Skeletal muscle cell (primary cell): ENCODE measurements at places on chromosomes 12 and 14.

DNA sequence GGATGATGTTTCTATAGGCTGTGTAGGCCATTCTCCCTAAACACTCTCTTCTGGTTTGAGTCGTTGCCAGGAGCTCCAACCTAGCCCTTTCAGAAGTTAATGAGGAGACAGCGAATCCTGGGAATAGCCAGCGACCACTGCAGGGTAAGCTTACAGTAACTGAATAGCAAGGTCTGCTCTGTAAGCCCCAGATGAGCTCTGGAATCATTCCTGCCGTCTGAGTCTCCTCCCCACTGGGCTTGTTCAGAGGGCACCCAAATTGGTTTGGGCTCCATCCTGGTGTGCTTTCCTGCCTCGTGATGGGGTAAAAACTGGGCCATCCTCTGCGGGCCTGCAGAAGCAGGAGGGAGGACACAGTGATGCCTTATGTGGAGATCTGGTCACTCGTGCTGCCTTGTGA lies 43.3 kb upstream of the EMP1 start:
- no peak for DNase-seq

DNA sequence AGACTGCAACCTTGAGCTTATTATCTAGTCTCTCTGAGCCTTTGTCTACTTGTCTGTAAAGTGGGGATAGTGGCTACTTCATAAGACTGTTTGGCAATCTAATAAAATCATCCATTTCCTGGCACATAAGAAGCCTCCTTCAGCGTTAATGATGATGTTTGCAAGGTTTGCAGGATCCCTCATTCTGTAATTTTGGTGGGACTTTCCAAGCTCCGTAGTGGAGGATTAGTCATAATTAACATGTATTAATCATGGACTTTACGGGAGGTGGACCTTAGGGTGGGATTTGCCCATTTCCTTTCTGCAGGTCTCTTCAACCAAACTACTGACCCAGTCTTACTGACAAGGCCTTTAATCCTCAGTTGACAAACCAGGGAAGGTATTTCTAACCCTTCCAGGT lies 66.2 kb downstream of the NTF3 start:
- no peak for DNase-seq

DNA sequence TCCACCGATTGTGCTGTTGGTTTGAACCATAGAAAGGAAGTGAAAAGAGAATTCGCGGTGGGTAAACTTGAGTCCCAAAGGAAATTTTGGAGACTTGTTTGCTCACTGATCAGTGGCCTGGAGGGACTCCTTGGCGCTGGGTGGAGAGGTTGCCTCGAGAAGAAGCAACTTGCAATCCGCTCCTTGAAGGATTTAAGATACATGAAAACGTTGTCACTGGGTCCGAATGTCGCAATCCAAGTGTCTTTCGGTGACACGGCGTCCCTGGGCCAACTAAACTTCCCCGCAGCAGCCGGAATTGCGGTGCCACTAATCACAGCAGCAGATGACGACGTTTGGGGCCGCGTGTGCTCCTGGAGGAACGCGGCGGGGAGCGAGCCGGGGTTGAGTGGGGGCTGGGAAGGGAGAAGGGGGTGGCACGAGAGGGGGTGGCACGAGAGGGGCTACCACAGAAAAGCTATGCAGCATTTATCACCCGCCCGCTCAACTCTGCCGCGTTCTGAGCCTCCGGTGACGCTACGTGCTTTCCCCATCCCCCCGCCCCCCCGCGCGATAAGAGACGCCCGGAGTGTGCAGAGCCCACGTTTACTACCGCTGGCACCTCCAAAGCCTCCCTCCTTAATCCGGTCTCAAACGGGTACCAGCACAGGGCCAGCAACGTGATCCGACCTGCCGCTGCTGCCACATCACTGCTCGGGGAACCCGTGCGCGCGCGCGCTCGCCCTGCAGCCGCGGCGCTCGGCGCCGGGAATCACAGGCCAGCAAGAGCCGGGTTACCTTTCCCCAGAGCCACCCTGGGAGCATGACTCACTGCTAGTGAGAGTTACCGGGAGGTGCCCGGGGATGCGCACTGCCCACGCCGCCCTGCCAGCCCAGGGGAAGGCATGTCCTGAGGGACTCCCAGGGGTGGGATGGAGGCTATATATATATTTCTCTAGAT lies 833 bp upstream of the BHLHE41 start:
- DNase-seq = no peak

DNA sequence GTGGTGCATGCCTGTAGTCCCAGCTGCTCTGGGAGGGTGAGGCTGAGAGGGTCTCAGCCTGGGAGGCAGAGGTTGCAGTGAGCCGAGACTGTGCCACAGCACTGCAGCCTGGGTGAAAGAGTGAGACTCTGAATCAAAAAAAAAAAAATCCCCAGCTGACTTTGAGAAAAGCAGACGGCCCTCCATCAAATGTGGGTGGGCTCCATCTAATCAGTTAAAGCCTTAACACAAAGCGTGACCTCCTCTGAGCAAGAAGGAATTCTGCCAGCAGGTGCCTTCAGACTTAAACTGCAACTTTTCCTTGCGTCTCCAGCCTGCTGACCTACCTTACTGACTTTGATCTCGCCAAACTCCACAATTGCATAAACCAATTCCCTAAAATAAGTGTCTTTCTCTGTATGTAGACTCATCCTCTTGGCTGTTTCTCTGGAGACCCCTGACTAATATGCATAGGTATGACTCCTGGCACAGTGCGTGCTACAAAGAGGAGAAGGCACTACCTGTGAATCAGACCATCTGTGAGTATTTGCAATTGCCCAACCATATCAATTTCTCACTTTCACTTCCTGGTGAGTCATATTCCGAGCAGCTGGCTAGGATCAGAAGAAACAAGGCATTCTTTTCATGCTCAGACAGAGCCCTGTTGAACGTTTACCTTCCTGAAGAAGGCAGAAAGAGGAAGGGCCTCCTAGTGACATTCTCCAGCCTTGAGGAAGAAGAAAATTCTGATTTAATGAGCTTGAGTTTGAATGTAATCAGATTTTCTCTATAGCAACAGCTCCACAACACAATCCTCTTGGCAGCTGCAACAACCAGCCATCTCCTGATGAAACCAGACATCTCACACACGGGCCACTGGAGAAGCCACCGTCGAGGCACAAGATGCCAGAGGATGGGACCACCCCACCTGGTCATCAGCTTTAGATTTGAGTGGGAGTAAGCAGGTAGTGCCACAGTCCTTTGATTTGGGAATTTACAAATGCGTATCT lies 54.3 kb downstream of the CLMN start:
- DNase-seq = peak; percentile 96

DNA sequence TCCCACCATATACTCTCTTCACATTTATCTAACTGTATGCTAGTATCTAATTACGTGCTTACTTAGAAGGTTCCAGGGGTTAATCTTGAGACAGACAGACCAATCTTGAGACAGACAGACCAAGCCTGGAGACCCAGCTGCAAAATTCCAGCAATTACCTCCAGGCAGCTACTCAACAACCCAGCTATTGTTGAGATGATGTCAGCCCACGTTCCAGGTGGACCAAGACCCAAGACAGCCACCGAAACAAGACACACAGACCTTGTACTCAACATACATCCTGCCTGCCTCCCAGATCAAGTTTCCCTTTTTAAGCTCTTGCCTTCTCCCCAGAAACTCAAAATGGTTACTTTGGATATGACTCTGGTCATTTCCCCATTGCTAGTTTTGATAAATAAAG lies 64.9 kb upstream of the VASH1 start:
- no peak for DNase-seq

GRCh38 chr12:19430988-19431387 lies 8.3 kb upstream of the AEBP2 start:
- DNase-seq = no peak

DNA sequence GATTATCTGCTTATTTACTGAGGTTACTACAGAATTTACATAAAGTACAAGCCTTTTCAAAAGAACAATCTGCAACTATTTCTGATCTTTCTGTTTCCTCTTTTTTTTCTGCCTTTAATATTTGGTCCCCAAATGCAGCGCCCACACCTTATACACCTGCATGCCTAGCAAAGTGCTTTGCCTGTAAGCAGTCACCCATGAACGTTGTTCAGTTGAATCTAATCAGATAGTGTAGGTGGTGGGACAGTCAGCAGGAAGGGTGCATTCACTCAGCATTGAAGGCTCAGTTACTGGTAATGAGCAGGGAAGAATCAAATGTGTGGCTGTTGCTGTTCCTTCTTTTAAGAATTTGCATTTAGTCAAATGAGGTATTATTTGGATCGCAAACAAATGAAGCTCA lies 108.4 kb downstream of the GPR135 start:
- DNase-seq = no peak

- no peak for DNase-seq
Observed at GRCh38 chr12:11686120-11686519, 36.6 kb downstream of the ETV6 start.

DNA sequence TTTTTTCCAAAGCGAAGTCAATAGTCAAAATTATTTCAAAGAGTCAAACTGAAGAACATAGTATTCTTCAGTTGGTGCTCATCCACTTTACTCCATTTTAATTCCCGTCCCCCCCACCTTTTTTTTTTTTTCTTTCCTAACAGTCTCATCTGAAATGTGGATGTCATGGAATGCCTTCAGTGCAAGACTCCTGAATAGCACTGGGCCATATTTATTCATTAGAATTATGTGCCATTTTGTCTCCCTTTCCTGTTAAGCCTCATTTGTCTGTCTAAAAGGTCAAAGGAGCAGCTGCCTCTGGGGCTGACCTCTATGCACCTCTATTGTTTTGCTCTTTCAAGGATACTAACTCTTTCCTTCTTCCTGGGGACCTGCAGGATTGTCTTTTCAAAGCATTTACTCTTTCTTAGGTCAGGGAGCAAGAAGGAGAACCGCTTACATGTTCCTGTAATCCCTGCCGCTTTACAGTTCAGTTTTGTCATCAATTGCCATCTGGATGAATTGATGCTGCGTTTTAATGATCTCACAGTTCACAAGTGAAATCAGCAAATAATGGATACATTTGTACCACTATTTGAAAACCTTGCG lies 310.6 kb downstream of the NPAS3 start:
- DNase-seq = no peak

DNA sequence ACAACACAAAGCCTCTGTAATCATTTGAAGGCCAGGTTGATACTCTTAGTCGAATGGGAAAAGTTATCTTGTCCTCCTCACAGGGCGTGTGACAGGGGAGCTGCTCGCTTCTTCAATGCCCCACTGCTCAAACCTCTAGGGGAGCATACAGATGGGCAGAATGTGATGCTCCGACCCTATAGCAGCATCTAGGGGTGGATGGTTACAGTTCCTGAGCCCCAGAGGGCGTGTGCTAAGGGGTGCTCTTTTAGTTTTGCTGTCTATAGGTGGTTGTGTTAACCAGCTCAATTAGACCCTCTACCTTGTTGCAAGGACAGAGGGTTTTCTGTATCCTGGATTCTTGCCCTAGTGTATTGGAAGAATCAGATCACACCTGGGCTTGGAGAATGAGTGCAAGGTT lies 47.8 kb downstream of the HSD17B6 start:
- no peak for DNase-seq

GRCh38 chr12:45853550-45853949 lies 124.0 kb downstream of the ARID2 start:
- DNase-seq = no peak

DNA sequence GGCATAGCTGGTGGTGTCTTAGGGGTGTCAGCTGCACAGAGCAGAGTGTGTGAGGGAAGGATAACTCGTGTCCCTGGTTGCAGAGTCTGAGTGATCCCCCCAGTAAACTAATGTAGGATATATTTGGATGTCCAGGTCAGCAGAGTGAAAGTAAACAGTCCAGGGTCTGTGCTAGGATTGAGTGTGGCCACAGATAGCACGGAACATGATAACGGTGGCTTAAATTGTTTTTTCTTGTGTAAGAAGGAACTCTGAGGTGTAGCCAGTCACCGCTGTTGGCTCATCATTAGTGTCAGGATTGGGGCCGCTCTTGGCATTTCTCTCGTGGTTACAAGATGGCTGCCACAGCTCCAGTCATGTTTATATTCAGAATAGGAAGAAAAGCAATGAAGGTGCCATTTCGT lies 97.3 kb downstream of the DERA start:
- DNase-seq = no peak

DNA sequence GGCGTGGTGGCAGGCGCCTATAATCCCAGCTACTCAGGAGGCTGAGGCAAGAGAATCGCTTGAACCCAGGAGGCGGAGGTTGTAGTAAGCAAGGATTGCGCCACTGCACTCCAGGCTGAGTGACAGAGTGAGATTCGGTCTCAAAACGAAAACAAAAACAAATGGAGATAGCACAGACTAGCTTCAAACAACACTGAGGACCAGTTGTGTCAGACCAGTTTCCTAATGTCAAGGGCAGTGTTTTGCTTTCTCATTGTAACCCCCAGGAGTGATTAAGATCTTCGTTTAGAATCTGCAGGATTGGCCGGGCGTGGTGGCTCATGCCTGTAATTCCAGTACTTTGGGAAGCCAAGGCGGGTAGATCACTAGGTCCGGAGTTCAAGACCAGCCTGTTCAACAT lies 18.5 kb downstream of the RPGRIP1 start:
- no peak for DNase-seq

GRCh38 chr14:101225157-101226152 lies 321.9 kb upstream of the RTL1 start:
- DNase-seq = no peak

GRCh38 chr14:71452987-71453386 lies 479.2 kb upstream of the RGS6 start:
- DNase-seq = no peak

DNA sequence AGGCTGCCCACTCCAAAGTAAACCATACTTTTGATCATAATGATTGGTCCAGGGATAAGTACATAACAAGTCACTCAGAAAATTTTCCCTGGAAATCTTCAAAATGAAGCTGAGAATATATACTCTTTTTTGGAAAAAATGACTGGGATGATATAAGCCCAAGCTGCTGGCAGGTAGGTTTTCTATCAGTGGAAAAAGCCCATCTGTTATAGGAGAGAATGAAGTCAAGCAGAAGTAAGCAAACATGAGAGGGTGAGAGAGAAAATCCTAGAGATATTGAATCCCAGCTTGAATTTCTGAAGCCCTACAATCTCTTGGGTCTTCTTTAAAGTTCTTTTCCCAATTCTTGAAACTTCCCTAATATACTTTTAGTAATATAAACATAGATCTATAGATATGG lies 37.3 kb upstream of the ZDHHC17 start:
- DNase-seq = no peak

DNA sequence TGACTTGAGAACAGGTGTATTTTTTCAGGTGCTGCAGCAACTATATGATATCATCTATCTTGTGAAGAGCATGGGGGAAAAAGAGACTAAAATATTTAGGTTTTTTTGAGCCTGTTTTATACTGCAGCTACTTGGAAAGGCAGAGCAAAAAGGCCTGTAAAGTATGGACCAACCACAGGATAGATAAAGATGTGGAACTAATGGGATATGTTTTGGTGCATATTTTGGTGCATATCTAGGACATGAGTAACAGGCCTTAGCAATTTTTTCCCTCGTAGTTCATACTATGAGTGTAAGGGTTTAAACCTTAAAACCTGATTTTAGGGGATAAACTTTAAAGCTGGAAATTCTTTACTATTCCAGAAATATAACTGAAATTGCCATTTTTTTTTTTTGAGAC lies 6.0 kb upstream of the GTSF1 start:
- no peak for DNase-seq

- DNase-seq = no peak
Observed at GRCh38 chr14:102646615-102647014, 54.2 kb downstream of the RCOR1 start.

GRCh38 chr14:59199205-59199604 lies 10.7 kb downstream of the DAAM1 start:
- DNase-seq = no peak

- no peak for DNase-seq
Observed at GRCh38 chr12:84497819-84498218, 414.8 kb downstream of the SLC6A15 start.

GRCh38 chr14:63231766-63232165 lies 27.5 kb downstream of the RHOJ start:
- no peak for DNase-seq

- peak; percentile 82 for DNase-seq
Observed at GRCh38 chr14:34699873-34700621, 14.3 kb downstream of the CFL2 start.

GRCh38 chr12:64122154-64122553 lies 99.9 kb downstream of the KICS2 start:
- DNase-seq = no peak
